ENCODE measurements at places on chromosomes 5 and 9. TPM values are rescaled to one million over a fixed set of nuclear protein-coding genes. Genes with fewer than 3 reads are reported as not detected.

GRCh38 chr5:90932052-90932699, 373.6 kb downstream of the ADGRV1 start:
- H3K36me3 ChIP-seq = no peaks in the 10 kb centered on the region
- DNase-seq = peak; percentile 44
- H3K27me3 ChIP-seq = peaks cover 9% of the 10 kb centered on the region
- H3K4me3 ChIP-seq = no peak overlapping the region

GRCh38 chr5:84168841-84169240, 215.8 kb downstream of the EDIL3 start:
- no peaks in the 10 kb centered on the region for H3K27me3 ChIP-seq
- DNase-seq = no peak
- H3K27ac ChIP-seq = no peak overlapping the region
- H3K4me3 ChIP-seq = no peak overlapping the region
- H3K36me3 ChIP-seq = no peaks in the 10 kb centered on the region

DNA sequence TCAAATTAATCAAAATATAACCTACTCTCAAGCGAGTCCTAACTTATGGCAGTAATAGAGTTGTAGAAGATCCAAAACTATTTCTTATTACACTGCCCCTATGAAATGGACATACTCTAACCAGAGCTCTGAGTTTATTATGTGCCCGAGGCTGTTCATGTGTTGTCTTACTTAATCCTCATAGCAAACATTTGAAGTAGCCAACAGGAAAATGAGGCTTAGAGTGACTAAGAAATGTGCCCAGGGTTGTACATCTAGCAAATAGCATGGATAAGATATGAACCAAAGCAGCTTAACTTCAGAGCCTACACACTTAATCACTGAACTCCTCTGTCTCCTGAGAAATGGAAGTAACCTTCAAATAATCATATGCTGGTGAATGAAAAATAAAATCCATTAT, 1551.7 kb downstream of the MAT2B start:
- no peaks in the 10 kb centered on the region for H3K27me3 ChIP-seq
- DNase-seq = no peak
- no peak overlapping the region for H3K27ac ChIP-seq
- no peak overlapping the region for H3K4me3 ChIP-seq
- no peaks in the 10 kb centered on the region for H3K36me3 ChIP-seq

DNA sequence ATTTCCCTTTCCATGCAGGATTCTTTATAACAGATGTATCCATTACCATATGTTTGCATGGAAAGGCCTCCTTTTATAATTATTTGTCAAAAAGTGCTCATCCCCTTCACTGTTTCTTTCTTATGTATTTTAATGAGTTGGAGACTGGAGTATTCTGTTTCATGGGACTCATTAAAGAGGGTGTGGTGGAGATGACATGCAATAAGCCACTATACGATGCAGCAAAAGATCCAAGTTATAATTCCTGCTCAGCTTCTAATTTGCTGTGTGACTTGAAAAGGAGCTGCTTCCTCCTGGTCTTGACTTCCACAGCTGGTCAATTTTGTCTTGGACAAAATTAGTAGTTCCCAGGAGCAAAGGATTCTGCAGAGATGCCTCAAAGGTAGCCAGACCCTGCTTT, 13.9 kb downstream of the SGCD start:
- peaks cover 4% of the 10 kb centered on the region for H3K27me3 ChIP-seq
- H3K4me3 ChIP-seq = no peak overlapping the region
- no peak for DNase-seq
- no peaks in the 10 kb centered on the region for H3K4me1 ChIP-seq

DNA sequence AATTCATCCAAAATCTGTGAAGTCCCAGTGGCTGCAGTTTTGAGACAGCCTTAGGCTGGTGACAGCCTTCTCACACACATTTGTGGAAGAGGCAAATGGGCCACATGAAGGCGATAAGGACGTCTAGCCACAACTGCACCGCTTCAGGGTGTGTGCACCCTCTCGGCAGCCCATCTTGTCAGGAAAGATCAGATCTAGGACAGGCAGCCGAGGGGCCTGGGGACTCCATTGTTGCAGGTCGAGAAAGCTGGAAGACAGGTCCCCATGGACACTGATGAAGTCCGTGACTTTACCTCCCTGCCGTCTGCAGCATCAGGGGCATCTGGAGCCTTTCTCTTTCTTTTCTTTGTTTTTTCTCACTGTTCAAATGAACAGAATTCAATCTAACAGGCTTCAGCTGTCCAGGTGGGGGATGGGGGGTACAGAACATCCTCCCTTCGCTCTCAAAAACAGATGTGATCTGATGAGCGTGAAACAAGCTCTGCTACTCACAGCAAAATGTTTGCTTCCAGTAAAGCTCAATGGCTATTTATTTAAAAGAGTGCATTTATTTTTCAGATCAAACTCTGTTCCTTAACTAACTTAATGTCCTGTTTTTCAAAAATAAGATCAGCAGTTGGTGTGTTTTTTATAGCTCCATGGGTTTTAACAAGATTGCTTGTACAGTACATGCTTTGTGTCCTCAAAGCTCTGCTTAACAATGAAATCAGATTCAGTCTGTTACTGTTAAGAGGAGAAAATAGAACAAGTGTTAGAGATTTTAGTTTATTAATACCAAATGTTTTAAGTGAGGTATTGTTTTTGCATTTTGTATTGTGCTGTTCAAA, 111.8 kb upstream of the OTULINL start:
- no peak for DNase-seq
- no peak overlapping the region for H3K27ac ChIP-seq
- H3K4me1 ChIP-seq = no peaks in the 10 kb centered on the region
- H3K4me3 ChIP-seq = no peak overlapping the region
- no peaks in the 10 kb centered on the region for H3K36me3 ChIP-seq

DNA sequence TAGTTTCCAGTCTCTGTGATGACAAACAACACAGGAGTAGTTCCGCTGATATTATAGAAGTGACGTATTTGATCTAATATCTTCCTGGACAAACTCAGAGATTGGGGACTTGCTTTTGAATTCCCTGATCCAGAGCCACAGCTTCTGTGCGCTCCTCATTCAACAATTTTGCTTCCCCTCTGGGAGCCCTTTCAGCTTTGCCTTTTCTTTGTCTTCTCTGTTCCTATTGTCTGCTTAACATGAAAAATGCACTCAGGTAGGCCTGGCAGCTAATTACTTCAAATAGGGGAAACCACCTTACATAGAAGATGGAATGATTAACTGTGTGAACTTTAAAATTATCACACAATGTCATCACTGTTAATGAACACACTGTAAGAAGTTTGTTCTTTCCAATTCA, 192.9 kb downstream of the EPB41L4A start:
- H3K4me3 ChIP-seq = no peak overlapping the region
- H3K4me1 ChIP-seq = no peaks in the 10 kb centered on the region
- no peaks in the 10 kb centered on the region for H3K36me3 ChIP-seq
- no peak overlapping the region for H3K27ac ChIP-seq

CA9 gene
- total RNA-seq = 0.85 TPM

NRARP gene
- 4.5 TPM for total RNA-seq

ALDOB gene
- not detected for total RNA-seq

Data from activated CD8-positive, alpha-beta memory T cell treated with anti-CD3 and anti-CD28 coated beads, Interleukin-2, amount 10 ng/mL, durations not matched to agents 7 days and 5 days (primary cell).